Stimulated activated CD4-positive, alpha-beta T cell treated with anti-CD3 and anti-CD28 coated beads, Interleukin-4, amount 100 ng/mL, for 1 hour (primary cell): ENCODE measurements at places on chromosomes 5 and 9.

DNA sequence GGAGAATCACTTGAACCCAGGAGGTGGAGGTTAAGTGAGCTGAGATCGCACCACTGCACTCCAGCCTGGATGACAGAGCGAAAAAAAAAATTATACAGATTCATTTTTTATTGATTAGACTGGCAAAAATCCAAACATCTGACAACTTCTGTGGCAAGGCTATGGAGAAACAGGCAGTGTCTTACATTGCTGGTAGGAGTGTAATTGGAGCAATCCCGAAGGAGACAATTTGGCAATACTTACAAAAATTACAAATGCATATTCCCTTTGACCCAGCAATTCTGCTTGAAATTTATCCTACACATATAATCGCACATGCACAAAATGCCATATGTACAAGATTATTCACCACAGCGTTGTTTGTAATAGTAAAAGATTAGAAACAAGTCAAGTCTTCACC is 86.8 kb downstream of the MAPKAP1 start:
- no peak for DNase-seq

DNA sequence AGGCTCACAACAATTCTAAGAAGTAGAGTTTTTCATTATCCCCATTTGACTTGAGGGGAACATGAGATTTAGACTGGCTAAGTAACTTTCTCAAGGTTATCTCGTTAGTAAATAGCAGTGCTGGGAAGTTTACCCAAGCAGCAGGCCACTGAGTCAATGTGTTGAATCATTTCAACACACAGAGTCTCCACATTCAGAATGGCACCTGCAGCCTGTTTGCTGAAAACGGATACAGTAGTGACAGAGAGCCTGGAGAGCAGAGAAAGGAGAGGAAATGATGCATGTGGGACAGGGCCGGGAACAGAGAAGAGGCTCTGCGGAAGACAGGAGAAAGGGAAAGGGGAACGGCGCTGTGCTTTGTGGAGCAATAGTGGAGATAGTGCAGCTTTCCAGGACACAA is 33.5 kb upstream of the ZSWIM6 start:
- no peak for DNase-seq

DNA sequence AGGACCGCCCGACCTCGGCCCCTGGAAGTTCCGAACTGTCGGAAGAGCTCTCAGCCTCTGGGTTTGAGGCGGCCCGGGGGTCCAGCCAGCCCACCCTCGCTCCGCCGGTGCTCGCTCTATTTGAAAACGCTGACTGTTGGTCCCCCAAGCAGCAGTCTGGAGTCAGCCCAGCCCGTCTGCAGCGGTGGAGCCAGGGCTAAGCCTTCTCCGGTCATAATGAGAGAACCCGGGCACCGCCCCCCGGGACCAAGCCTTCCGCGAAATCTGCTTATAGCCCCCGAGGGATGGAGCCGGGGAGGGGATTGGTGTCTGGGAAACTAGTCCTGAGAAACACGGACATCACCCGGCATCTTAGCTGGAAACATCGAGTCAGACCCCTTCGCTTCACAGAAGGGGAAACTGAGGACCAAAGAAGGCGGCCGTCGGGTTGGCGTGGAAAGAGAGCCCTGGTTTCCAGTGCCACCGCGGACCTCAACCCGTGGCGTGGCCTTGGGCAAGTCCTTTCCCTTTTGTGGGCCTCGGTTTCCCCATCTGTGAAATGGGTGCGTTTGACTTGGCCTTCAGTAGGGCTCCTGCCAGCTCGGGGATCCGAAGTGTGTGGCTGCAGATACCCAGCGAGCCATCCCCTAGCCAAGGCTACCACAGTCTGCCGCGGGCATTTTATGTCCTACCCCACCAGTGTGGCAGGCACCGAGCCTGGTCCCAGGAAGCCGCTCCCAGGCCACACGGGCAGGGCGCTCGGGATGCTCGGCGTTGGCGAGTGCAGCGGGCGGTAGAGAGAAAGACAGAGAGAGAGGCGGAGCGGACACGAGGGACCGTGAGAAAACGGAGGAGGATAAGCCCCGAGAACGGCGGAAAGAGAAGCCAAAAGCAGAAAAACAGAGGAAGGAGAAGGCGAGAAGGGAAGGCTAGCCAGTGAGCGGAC is 857 bp downstream of the ADAM19 start:
- peak; percentile 29 for DNase-seq

- DNase-seq, result no peak
Measured at GRCh38 chr5:69517763-69518212, 25.2 kb downstream of the OCLN start.

- DNase-seq, result no peak
Measured at GRCh38 chr5:181235689-181236366, 7.9 kb downstream of the RACK1 start.

DNA sequence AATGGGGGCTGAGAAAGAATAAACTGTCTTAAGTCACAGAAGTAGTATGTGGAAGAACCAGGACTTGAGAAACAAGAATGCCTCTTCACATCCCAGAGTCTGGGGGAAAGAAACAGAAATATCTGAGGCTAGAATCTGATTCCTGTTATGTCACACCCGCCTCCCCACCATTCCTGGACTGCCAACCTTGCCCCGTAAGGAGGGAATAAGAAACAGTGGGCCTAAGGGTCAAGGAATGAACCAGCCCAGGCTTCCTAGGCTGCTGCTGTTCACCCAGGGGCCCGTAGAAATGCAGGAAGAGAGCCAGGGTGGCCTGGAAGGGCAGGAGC is 4.3 kb downstream of the PCDH1 start:
- no peak for DNase-seq

GRCh38 chr5:126658561-126658960 is 57.8 kb downstream of the PHAX start:
- DNase-seq, result no peak

GRCh38 chr5:149719666-149720065 is 10.4 kb upstream of the PPARGC1B start:
- no peak for DNase-seq

DNA sequence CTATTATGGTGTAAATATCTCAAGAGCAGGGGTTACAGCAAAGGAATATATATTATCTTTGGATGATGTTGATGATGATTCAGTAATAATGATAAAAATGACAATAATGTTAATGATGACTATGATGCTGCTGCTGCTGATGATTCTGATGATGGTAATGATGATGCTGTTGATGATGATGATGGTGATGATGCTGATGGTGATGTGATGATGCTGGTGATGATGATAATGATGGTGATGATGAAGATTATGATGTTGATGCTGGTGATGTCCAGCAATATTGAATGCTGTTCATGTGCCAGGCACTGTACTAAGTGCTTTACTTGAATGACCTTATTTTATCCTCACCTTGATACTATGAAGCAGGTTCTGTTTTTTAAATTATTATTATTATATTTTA is 226.0 kb upstream of the ANKH start:
- no peak for DNase-seq

DNA sequence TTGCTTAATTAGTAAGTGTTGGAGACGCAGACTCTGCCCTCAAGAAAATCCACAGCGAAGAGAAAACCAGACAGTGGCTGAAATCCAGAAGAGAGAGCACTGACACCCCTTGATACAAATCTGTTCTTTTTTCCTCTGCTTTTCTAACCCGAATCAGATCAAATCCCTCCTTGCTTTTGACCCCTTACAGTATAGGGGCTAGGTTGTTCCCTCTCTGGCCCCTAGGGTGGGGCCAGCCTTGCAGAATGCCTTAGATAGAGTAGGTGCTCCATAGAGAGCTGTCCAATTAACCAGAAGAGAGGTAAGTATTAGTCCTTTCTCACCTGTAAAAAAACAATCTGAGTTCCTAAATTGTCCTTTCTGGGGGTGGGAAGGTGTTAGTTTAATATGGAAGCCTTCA is 10.1 kb downstream of the C1QTNF2 start:
- no peak for DNase-seq

- DNase-seq, result no peak
Measured at GRCh38 chr9:83336706-83337105, 201.5 kb downstream of the FRMD3 start.

GRCh38 chr9:86093788-86094555 is 5.4 kb downstream of the GOLM1 start:
- DNase-seq, result no peak

DNA sequence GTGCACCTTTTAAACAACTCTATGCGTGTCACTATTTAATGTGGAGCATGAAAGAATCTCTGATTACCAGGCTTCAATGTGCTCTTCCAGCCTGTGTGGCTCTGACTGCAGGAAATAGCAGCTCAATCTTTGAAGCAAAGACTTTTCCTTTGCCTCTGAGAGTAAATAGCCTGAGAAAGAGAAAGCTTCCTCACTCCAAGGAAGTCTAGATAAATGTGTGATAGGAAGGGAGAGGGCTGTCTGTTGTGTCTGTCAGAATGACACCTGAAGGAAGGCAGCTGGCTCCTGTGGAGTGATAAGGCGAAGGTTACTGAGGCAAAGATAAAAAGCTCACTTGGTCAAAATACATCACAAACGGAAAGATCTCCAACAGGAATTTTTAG is 205.3 kb upstream of the HAPLN1 start:
- DNase-seq, result no peak

DNA sequence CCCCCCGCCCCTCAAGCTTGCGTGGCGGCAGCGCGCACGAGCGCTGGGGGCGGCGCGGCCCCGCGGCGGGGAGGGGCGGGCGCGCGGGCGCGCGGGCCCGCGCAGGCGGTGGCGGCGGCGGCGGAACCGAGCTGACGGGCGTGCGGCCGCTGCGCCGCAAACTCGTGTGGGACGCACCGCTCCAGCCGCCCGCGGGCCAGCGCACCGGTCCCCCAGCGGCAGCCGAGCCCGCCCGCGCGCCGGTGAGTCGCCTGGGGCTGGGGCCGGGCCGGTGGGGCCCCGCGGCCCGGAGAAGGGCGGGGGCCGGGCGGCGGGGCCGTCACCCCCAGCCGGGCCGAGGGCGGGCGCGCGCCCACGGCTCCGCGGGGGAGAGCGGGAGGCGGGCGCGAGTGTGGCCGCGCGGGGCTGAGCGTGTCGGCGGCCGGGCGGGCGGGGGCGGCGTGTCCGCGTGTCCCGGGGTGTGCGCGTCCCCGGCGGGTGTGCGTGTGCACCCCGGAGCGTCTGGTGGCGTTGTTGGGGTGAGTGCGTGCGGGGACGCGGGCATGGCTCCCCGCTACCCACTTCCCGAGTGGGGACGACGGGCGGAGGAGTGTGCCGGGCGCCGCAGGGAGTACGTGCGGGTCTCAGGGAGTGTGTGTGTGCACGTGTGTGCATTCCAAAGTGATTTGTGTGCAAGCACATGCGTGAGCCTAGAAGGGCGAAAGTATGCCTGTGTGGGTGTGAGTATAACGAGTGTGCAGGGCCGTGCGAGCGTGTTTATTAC is at the start of gene NEK6:
Gene NEK6, plus strand, starts transcription at position 106 of the 763 bp plus-strand sequence. CDS start 44,016 bp downstream, outside the sequence.
- peak; percentile 29 for DNase-seq

GRCh38 chr5:66134407-66134861 is 9.7 kb upstream of the SREK1 start:
- DNase-seq, result no peak

DNA sequence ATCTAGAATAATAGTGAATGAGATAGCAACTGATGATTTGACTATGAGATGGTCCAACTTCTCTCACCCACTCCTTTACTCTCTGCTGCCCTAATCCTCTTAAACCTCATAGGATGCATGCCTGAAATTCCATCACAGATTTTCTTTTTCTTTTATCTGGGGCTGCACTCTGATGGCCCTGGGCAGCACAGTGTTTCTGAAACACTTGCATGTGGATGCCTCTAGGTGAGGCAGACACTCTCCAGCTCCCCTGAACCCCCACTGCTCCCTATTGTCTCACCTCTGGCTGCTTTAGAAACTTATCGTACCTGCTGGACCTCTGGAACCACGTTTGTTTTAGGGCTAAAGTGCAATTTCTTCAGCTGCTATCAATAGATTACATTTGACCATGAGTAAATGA is 67.5 kb downstream of the HTR4 start:
- DNase-seq, result no peak

DNA sequence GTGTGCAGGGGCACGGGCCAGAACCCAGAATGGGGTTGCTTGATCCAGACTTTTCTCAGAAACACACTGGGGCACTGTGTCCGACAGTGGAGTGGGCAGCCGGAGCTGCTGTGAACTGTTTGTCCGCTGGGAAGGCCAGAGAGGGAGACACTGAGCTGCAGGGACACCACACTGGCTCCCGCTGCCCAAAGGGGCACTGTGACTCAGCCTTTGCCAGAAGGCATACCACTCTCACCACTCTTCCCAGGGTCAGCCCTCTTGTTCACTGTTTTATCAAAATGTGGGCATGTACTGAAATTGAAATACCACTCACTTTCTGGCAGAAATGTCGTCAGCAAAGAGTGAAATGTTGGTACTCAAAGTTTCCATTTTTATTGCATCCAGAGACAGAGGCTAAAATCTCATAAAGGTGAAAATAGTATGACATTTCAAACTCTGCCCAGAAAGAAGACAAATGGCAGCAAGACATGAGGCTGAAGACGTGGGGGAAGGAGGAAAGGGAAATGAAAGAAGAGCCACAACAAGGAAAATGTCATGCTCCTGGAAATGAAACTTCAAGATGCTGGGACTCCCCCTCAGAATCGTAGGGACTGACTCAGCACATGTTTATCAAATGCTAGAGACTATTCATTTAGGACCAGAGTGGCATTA is 4.5 kb upstream of the IL7R start:
- DNase-seq, result peak; percentile 28

- no peak for DNase-seq
Measured at GRCh38 chr5:71830681-71831539, 111.8 kb downstream of the CARTPT start.

DNA sequence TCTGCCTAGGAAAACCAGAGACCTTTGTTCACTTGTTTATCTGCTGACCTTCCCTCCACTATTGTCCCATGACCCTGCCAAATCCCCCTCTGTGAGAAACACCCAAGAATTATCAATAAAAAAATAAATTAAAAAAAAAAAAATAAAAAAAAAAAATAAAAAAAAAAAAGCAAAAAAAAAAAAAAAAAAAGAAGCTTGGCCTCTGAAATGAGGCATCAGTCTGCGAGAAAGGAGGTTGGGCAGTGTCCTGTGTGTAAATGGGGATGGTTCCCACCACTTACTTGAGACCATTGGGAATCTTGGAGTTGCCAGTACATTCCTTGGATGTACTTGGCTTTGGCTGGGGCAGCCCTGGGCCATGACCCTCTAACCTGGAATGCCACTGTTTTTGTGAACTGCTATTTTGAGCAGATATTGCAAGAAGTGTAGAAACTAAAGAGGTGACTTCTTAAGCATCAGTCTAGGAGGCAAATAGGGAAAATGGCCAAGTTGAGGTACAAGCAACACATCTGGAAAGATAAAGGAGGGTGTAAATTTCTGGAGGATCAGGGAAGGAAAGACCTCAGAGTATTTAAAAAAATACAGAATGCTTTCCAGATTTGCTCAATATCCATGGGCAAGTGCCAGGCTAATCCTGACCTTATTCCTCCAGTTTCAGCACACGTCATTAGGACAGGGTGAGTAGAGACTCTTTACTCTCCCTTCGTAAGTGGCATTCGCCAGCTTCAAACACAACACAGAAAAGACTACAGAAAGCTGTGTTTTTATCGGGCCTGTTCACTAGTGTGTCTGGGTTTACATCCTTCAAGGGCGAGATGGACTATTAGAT is 58.1 kb downstream of the HSPA4 start:
- no peak for DNase-seq

DNA sequence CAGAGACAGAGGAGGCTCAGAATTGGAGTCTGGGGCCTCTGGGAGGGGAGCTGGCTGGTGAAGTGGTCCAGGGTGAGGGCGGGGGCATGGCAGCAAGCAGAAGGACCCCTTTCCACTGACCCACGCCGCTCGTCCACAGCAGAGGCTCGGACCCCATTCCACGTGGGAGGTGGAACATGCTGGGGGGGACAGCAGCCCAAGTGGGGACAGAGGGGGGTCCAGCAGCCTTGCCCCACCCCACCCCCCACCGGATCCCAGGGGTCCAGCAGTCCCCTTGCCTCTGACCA is 25.4 kb upstream of the NKD2 start:
- no peak for DNase-seq

GRCh38 chr9:69637193-69637816 is 34.9 kb downstream of the APBA1 start:
- DNase-seq, result no peak
